GM03348 (cell line): ENCODE measurements at places on chromosomes 3 and 15.

DNA sequence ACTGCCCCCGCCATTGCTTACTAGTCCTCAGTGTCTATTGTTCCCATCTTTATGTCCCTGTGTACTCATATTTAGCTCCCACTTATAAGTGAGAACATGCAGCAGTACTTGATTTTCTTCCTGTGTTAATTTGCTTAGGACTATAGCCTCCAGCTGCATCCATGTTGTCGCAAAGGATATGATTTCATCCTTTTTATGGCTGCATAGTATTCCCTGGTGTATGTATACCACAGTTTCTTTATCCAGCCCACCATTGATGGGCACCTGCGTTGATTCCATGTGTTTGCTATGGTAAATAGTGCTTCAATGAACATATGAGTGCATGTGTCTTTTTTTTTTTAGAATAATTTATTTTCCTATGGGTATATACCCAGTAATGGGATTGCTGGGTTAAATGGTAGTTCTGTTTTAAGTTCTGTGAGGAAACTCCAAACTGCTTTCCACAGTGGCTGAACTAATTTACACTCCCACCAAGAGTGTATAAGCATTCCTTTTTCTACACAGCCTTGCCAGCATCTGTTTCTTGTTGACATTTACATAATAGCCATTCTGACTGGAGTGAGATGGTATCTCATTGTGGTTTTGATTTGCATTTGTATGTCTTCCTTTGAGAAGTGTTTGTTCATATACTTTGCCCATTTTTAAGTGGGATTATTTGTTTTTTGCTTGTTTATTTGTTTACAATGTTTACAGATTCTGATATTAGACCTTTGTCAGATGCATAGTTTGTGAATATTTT, 53.7 kb downstream of the GALK2 start:
- no peak for DNase-seq

DNA sequence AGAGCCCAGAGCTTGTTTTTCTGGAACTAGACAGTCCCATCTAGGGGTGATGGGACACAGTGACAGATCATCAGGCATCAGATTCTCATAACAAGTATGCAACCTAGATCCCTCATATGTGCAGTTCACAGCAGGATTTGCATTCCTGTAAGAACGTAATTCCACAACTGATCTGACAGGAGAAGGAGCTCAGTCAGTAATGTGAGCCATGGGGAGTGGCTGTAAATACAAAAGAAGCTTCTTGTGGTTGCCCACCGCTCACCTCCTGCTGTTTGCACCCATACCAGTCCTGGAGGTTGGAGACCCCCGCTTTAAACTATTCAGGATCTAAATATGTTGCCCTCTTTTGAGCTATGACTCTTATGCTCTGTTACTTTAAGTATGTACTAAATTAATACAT, 167.3 kb downstream of the ALCAM start:
- DNase-seq, result no peak

- no peak for DNase-seq
Observed at GRCh38 chr15:79373113-79373512, 59.0 kb upstream of the MINAR1 start.

- no peak for DNase-seq
Observed at GRCh38 chr3:41525303-41526064, 326.2 kb downstream of the CTNNB1 start.

DNA sequence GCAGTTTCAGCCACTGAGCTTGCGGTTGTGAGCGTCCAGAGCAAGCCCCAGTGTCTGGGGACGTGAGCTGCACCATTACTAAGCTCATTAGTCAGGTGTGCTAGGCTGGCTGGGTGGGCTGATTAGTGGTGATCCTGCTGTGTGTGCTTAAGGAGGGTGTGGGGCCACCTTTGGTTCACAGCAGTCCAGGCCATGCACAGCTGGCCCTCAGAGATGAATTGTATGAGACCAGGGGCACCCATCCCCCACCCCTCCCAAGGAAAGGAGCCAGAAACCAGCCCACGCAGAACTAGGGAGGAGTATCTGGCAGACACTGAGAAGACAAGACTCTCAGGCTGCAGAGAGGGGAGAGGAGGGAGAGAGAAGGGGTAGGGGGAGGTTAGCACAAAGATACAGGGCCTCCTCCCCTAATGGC, 3.8 kb downstream of the TYRO3 start:
- no peak for DNase-seq

DNA sequence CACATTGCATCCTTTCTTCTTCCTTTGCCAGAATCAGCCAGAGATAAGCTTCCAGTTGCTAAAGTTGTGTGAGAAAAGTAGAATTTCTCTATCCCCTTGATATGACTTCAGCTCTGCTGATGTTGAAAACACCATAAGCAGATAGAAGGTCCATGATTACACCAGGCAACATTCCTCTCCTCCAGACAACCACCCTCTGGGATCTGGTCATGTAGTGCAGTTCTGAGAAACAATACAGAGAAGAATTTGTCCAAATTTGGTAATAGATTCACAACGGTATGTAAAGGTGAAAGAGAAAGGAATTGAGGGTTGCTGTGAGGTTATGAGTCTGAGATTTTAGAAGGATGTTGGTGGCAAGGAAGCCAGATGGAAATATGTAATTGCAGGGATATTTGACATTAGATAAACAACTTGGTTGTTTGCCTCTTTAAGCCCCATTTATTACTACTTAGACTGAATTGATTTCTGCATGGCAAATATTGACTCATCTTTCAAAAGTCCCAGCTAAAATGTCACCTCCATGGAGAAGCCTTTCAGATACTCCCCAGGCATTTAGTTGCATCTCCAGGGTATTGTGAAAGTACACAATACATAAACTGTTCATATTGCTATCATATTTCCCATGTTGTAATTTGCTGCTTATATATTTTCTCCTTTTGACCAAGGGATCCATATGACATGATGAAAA, 134.9 kb downstream of the GAP43 start:
- DNase-seq, result no peak

GRCh38 chr15:75835990-75836958, 7.0 kb upstream of the UBE2Q2 start:
- DNase-seq, result no peak

DNA sequence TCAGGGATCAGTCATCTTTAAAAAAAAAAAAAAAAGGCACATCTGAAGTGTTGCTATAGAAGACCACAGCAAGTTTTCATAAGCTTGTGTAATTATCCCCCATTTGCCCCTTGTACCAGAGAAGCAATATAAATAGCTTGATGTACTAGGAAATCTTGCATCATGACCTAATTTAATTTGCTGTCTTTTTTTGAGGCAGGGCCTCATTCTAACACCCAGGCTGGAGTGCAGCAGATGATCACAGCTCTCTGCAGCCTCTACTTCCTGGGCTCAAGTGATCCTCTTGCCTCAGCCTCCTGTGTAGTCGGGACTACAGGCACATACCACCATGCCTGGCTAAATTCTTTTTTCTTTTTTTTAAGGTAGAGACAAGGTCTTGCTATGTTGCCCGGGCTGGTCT, 88.7 kb downstream of the ARIH1 start:
- no peak for DNase-seq

DNA sequence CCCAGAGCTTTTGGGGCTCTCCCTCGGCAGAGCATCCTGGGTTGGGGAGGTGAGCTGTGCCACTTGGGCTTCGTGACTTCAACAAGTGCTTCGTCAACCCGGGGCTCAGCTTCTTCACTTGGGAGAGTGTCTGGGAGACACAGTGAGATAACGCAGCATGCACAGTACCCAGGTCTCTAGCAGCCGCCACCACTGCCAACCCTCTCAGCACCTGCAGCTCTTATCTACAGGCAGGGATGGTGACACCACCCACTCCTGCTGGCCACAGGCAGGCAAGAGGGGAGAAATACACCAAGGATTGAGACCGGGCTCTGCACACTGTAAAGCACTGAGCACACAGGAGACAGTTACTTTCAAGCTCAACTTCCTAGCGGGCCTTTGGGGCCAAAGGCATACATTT, 11.6 kb downstream of the TKT start:
- no peak for DNase-seq

DNA sequence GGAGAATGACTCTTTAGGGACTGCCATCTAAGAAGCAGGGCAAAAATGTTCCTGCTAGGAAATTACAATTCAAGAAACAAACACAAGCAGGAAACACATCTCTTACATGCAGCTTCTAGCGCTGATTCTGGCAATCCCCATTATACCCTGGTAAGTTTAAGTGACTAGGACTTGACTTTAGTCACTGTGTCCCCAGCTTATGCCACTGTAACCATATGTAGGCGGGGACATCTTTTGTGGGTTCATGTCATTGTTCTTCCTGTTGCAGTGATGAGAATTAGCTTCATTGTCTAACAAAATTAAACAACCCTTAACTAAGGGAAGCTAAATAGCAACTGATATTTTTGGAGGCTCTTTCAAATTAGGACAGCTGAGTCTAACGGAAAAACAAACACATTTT, 17.9 kb upstream of the FAM81A start:
- DNase-seq, result no peak

DNA sequence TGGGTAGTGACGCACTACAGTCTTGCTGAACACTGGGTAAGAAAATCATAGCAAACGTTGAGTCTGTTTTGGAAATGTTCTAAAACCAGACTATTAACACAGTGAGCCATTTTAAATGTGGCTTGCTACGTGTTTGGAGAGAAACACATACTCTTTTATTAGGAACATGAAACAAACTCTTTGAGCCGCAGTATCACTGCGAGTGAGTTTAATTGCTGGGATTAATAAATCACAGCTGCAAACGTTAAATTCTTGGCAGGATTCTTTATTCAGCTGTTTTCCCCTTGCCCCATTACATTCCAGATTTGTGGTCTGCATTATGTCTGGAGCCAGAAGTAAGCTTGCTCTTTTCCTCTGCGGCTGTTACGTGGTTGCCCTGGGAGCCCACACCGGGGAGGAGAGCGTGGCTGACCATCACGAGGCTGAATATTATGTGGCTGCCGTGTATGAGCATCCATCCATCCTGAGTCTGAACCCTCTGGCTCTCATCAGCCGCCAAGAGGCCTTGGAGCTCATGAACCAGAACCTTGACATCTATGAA, 33.6 kb downstream of the BTD start:
- DNase-seq, result peak; percentile 78

GRCh38 chr3:35950021-35950420, 310.7 kb downstream of the ARPP21 start:
- no peak for DNase-seq

DNA sequence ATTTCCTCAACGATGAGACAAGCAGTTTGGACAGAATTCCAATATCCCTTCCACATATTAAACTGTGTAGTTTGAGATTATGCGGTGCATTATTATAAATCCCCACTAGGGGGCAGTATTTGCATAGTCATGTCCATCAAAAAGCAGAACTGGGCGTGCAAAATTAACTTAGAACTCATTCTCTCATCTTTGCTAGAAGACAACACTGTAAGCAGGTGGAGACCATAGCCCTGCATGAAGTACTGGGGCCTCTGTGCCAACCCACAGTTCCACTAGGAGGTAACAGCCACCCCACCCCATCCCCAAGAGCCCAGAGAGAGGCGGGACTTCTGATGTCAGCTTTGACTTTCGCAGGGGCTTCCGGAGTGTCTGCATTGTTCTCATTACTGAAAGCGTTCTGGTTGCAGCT, 106.6 kb upstream of the TMC3 start:
- DNase-seq, result peak; percentile 63

- DNase-seq, result no peak
Observed at GRCh38 chr15:82798531-82799166, 7.2 kb downstream of the FSD2 start.

DNA sequence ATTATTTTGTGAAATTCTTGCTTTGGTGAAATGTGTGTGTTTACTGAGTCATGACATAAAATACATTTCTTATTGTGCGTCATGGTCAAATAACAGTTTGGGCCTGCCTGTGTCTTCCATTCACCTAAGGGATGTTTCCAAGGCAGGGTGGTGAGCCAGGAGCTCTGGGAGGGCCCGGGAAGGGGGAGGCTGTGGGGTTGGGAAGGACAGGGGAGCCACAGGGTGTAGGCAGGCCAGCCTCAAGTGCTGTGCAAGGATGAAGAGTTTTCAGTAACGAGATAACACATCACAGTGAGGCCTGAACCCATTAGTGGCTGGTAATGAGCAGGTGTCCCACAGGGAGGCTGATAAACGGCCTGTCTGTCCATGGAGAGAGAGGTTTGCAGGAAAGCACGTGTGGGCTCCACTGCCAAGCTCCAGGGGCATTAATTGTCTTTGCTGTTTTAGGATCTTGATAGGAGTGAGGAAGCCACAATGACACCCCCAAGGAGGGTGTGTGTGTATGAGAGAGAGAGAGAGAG, 35.6 kb upstream of the SEC13 start:
- no peak for DNase-seq

DNA sequence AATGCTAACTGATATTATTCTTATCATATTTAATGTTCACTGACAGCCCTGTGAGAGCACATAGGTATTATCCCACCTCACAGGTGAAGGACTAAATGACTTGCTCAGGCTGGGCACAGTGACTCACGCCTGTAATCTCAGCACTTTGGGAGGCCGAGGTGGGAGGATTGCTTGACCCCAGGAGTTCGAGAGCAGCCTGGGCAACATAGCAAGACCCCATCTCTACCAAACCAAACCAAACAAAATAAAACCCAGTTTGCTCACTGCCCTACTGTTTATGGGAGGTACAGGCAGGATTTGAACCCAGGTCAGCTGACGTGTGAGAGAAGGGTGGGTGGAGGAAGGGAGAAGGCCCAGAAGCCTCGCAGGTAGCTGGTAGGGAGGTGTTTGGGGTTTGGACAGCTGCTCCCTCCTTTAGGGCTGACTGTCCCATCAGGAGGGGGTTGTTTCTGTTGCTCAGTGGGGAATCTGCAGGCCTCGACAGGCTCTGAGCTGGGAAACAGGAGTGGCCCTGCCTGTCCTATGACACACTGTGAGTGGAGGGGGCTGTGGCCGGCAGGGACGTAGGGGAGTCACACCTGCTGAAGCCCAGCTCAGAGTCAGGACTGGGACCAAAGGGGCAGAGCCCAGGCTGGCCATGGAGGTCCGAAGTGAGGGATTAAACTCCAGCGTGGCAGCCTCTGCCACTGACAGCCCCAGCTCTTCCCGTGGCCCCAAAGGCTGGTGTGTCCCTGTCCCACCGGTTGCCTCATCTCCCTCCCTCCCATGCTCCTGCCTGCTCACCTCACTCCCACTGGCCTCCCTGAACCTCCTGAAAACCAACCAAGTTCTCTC, 25.3 kb downstream of the BHLHE40 start:
- DNase-seq, result no peak

DNA sequence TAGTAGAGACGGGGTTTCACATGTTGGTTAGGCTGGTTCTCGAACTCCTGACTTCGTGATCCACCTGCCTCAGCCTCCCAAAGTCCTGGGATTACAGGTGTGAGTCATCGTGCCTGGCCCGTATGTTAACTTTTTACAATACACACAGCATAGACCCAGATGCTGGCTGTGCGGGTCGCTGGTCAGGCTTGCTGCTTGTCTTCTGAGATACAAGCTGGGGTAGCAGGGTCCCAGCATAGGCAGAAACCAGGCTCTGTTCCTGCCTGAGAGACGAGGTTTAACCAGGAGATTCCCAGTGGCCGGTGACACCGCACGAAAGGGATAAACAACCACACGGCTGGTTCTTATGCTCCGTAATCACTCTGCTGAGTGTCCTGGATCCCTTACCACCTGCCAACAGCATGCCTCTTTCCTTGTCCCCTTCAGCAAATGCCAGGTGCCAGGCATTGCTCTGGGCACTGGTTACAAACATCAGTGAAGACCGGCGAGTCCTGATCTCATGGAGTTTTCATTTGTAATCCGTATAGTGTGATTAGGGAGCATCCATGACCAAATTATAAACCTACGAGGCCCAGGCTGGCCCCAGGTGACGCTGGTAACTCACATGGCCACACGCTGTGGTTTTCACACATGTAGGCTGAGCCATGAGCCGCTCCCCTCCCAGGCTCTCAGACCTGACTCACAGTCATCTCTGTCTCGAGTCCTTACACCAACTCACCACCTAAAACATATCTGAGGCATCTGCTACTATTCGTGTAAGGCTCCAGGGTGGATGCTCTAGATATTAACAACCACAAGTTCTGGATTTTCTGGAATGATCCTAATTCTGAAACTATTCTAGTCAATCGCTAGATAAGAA, 125.7 kb downstream of the PDZRN3 start:
- DNase-seq, result no peak
